ENCODE measurements at places on chromosomes 4 and X.
A peak's percentile ranks its signal among the peaks of the same experiment; 100 is the strongest.

GRCh38 chr4:188781655-188782054 lies 642.4 kb downstream of the TRIML1 start:
- no peak for DNase-seq

DNA sequence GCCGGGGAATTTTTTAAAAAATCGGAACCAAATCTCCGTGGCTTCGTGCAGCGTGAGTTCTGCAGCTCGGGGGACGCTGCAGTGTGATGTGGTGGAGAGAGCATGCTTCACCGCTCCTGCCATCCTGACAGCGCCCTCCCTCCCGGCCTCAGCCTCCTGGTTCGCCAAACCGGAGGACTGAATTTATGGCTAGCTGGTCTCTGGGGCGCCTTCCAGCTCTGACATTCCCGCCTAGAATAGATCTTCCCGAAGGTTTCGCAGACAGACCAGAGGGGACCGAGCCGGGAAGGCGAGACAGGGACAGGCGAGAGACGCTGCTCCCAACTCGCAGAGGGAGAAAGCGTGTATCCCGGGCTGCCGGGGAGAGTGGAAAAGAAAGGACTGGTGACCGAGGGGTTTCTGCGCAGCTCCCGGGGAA lies 25.9 kb downstream of the HOPX start:
- DNase-seq, result peak; percentile 69

GRCh38 chr4:139754938-139755337 lies 89.3 kb downstream of the MGST2 start:
- no peak for DNase-seq

DNA sequence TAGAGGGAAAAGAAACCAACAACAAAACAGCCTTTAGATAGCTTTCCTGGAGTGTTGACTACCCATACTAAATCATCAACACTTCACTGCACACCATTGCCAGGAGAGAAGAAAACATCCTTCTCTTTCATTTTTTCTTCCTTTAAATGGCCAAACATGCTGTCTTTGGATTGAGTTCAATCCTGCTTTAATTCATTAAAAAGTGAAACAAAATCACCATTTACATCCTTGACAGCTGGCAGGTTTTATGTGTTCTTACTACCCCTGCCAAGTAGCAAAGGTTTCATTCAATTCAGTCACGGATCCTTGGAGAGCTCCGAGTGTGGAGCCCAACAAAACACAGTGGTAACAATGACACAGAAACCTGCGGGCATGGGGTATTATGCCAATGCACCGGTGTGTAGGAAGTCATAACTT lies 568.3 kb downstream of the ANKRD50 start:
- no peak for DNase-seq

Data from C1 segment of cervical spinal cord (tissue), 14 donors.